ENCODE measurements at places on chromosomes 12 and 14. TPM values are rescaled to one million over a fixed set of nuclear protein-coding genes. Genes with fewer than 3 reads are reported as not detected.

CABP1 gene
- 2.8 TPM for total RNA-seq

- DNase-seq: no peak
These were observed 10.9 kb downstream of the RXYLT1 start for GRCh38 chr12:63790608-63790945.

GRCh38 chr12:103839609-103840461 is 1.2 kb downstream of the NT5DC3 start:
- no peak for DNase-seq

BBOF1 gene
- total RNA-seq: 10.4 TPM

- no peak for DNase-seq
These were observed 7.0 kb downstream of the SLIRP start for GRCh38 chr14:77714926-77715325.

KRT73 gene
- not detected for total RNA-seq

DNA sequence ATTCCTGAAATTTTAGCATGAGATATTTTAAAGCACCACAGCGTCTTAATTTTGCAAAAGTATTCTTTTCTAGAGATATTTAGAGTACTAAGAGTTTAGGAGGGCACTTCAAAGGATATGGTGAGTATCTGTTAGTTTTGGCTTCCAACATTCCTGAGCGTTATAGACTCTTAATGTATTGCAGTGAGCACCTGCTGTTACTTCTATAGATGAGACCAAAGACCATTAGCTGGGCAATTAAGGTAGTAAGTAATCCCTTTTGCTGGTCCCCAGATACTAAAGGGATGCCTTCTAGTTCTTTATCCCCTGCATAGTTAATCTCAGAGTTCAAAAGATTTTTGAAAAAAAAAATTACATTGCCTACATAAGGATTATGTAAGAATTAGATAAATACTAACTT is 975.6 kb downstream of the GALC start:
- DNase-seq: no peak

DNA sequence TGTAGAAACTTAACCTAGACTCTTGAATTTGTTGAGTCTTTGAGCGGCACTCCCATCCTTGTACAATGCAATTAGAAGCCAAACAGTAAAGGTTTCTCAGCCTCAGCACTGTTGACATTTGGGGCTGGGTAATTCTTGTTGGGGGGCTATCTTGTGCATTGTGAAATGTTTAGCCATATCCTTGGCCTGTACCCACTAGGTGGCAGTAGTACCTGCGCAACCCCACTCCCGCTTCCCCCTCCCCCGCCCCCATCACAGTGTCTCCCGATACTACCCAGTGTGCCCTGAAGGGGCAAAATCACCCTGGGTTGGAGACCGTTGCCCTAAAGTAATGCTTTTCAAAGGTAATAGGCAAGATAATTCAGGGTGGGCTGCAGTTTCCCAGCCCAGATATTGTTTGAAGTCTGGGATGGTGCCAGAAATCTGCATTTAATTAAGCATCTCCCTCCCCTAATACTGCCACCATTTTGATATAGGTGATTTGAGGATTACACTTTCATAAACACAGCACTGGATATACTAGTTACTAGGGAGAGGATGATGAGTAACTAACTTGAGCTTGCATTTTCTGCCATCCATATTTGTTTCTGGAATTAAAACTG is 1.8 kb downstream of the COX6A1 start:
- no peak for DNase-seq

GRCh38 chr12:120738252-120739030 is 12.8 kb downstream of the ACADS start:
- DNase-seq: no peak

DNA sequence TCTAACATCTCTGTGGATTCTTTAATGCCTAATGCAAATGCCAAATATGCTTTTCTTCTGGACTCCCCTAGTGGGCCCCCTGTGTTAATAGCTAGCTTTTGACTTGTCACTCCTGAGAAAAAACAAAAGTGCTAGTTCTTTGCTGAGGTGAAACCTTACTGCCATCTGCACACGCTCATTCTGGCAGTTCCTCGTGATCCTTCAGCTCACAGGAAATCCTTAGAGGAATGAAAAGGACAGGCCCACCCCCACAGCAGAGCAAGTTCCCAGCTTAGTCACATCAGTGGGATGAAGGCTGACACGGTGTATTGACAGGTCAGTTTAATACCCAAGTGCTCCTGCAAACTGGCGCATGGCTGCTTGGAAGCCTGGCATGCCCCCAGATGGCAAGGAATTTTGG is 165.1 kb upstream of the ATP2B1 start:
- no peak for DNase-seq

GRCh38 chr12:131711551-131712205 is 788 bp downstream of the SFSWAP start:
- DNase-seq: no peak

ETFBKMT gene
- 1.4 TPM for total RNA-seq

DNA sequence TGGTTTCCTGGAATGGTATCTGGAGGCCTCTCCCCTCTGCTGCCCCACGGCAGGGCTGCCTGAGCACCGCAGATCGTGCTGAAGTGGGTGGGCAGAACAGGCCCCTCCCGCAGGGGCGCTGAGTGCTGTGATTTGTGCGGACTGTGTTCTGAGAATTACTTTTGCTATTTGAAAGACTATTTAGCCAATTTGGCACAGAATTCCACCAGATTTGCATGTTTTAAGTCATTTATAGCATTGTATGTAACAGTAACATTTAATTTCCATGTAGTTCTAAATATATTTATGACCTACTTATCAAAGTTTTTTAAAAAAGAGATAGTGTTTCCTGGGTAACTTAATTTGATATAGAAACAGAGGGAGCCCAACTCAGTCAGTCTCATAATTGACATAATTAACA is 55.3 kb downstream of the TNFAIP2 start:
- DNase-seq: no peak

GRCh38 chr14:74309125-74310022 is 6.6 kb upstream of the ABCD4 start:
- no peak for DNase-seq

MYO1H gene
- total RNA-seq: not detected

GRCh38 chr12:76939701-76940100 is 60.9 kb upstream of the CSRP2 start:
- no peak for DNase-seq

GRCh38 chr12:75042125-75042524 is 167.5 kb downstream of the KCNC2 start:
- DNase-seq: no peak

ALKBH2 gene
- 17.8 TPM for total RNA-seq

DNA sequence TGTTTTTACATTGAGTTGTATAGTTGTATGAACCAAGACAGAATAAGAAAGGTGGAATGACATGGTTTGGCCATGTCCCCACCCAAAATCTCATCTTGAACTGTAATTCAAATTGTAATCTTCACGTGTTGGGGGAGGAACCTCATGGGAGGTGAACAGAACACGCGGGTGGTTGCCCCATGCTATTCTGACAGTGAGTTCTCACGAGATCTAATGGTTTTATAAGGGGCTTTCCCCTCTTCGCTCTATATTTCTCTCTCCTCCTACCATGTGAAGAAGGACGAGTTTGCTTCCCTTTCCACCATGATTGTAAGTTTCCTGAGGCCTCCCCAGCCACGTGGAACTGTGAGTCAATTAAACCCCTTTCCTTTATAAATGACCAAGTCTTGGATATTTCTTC is 25.3 kb downstream of the DDHD1 start:
- no peak for DNase-seq

CCDC198 gene
- total RNA-seq: not detected

GRCh38 chr12:112430929-112431328 is 12.2 kb downstream of the PTPN11 start:
- DNase-seq: no peak

GRCh38 chr12:94147991-94148738 is at the start of gene PLXNC1:
TSS of gene PLXNC1 (plus strand) at chr12:94148577. CDS start at chr12:94148972, 395 bp downstream.
- no peak for DNase-seq

DNA sequence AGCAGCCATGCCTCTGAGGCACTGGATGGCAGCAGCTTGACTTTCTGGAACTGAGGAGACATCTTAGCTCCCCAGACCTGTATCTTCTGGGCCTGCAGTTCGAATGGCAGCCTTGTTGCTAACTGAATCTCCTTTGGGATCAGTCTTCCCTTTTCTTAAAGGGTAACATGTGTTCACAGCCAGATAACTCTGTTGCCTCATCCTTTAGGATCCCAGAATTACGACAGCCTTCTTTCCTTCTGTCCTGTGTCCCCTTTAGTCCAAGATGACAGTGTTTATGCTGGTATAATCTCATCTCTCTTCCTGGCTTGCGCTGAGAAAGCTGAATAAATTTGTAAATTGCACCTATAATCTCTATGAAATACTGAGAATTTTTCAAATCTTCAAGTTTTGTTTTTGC is 9.1 kb upstream of the ERC1 start:
- DNase-seq: no peak

GRCh38 chr12:75476071-75476470 is 4.5 kb upstream of the GLIPR1 start:
- DNase-seq: no peak

KSR2 gene
- not detected for total RNA-seq

DNA sequence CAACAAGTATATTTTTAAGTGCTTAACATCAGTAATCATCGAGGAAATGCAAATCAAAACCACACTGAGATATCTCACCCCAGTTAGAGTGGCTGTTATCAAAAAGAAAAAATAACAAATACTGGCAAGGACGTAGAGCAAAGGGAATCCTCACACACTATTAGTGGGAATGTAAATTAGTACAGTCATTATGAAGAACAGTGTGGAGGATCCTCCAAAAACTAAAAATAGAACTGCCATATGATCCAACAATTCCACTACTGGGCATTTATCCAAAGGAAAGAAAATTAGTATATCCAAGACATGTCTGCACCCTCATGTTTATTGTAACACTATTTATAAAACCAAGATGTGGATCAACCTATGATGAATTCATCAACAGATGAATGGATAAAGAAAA is 149.0 kb upstream of the PWP1 start:
- no peak for DNase-seq

FOXN3 gene
- 150 TPM for total RNA-seq

GRCh38 chr12:1970331-1970900 is 33.8 kb downstream of the DCP1B start:
- DNase-seq: no peak

DNA sequence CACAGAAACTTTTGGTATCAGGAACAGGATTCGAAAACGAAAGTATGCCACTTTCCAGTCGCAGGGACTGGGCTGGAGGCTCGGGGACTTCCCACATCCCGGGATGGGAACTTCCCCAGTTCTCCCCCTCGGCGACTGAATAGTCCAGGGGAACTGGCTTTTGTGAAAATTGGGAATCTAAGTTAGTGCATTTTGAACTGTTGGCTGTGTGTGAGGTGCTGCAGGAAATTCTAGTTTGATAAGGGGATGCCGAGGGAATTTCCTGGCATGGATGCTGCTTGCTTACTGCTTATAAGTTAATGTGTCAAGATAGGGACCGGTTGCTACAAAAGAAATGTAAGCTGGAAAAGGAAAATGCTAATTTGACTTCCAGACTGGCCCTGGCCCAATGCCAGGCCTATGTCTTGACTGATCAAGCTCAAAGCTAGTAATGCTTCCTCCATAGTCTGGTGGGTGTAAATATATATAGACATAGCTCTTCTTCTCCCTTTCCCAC is 73.4 kb upstream of the EIF5 start:
- no peak for DNase-seq

DNA sequence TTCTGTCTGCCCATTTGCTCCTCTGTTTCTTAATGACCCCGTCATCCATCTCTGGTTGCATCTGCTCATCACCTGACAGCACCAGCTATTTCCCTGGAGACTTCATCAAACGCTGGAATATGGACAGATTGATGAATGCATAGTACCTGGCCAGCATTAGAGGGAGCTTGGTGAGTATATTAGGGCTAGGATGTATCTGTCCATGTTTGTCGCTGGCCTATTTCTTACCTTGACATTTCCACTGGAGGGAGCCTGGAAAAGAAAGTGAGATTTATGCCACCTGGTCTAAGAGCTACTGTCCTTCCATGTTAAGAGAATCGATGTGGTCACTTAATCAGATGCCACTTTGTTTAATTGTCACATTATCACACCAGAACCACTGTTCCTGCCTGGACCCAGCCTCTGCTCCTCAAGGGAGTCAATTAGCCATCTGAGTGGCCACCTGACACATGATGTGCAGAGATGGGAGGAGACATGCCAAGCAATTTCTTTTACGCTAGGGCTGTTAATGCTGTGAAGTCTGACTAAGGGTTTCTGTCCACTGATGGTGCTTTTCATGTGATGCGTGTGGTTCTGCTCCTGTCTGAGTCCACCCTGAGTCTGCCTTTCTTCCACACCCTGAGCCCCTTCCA is 75.3 kb upstream of the SFSWAP start:
- DNase-seq: no peak

GRCh38 chr12:79764641-79765040 is 73.9 kb upstream of the PAWR start:
- DNase-seq: no peak

GRCh38 chr12:92506891-92507290 is 195.9 kb upstream of the PLEKHG7 start:
- DNase-seq: no peak

DNA sequence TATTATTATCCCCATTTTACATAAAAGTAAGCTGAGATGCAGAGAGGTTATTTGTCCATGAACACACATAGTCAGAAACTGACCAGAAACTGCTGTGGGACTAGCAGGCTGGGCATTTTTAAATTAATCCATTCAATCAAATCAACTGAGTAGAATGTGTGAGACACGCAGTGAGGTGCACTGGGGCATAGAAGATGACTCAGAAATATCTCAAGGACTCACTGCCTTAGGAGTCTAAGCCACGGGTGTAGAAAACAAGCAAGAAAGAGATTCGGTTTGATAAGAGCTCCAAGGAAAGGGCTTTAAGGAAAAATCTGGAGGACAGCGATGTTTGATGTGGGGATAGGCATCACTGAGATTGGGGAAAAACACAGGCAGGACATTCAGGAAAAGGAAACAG is 127.8 kb downstream of the ANO2 start:
- DNase-seq: no peak

GRCh38 chr14:74976264-74977113 is 21.1 kb upstream of the PGF start:
- no peak for DNase-seq

CACNA2D4 gene
- total RNA-seq: 3.9 TPM

CFAP251 gene
- 7.4 TPM for total RNA-seq

DNA sequence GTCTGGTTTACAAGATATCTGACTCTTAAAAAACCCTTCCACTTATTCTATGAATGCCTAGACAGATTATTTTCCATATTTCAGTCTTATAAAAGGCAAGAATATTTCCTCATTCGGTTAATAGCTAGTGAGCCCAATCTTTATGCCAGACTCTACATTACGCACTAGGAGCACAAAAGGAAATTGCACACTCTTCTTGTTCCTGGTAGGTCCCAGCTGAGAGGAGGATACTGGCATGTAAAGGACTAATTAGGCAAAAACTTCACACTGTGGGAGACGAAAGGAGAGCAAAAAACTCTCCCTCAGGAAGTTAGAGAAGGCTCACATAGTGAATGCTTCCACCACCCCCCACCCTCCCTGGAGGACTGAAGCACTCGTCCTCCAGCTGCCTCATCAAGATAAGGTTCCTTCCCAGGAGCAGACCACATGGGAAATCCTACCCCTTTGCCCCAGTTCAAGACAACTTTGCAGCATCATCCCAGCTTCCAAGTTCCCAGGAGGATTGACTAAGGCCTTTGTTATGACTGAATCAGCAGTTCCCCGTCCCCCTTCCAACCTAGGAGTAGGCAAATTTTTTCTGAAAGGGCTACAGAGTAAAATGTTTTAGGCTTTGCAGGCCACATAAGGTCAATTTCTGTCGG is 14.5 kb downstream of the CAPZA3 start:
- DNase-seq: no peak

- no peak for DNase-seq
These were observed 667.5 kb upstream of the TMEM132C start for GRCh38 chr12:127599436-127599835.

HCAR1 gene
- total RNA-seq: 17.3 TPM

LHX5 gene
- not detected for total RNA-seq

- no peak for DNase-seq
These were observed 1212.4 kb upstream of the TMEM132C start for GRCh38 chr12:127054531-127054930.

Data from omental fat pad (tissue), 4 donors.